Right atrium auricular region (tissue), 2 donors: ENCODE measurements at places on chromosomes 3 and 15. TPM values are rescaled to one million over a fixed set of nuclear protein-coding genes. Genes with fewer than 3 reads are reported as not detected.

Gene RBP2
- not detected for total RNA-seq

Gene MB21D2
- total RNA-seq, result 3.7 TPM

Gene C3orf52
- total RNA-seq, result 1.5 TPM

Gene ISL2
- total RNA-seq, result not detected

DNA sequence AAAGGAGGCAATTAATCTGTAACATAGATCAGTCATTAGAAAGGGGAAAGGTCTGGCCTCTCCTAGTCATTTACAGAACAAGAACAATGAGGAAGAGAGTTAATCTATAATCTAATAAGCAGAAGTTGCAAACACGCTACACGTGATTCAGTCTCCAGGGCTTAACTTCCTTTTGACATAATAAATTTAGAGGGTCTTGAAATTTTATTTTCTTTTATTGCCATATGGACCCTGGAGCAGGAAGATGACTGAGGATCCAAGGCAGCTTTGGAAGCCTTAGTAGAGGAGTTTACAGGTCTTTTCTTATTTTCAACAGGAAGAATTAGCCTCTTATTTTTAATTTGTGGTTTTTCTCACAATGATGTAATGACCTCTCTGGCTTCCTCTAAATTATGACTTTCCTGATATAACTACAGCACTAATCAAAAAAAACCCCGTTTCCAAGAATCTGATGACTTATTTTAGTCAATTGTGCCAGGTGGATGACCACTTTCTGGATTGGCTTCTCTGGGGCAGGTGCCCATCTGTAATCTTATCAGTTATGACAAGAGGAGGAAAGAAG lies 32.2 kb downstream of the ADGRG7 start:
- no peak overlapping the region for H3K27ac ChIP-seq
- no peaks in the 10 kb centered on the region for H3K27me3 ChIP-seq
- DNase-seq, result no peak
- no peaks in the 10 kb centered on the region for H3K36me3 ChIP-seq
- H3K4me3 ChIP-seq, result no peak overlapping the region

DNA sequence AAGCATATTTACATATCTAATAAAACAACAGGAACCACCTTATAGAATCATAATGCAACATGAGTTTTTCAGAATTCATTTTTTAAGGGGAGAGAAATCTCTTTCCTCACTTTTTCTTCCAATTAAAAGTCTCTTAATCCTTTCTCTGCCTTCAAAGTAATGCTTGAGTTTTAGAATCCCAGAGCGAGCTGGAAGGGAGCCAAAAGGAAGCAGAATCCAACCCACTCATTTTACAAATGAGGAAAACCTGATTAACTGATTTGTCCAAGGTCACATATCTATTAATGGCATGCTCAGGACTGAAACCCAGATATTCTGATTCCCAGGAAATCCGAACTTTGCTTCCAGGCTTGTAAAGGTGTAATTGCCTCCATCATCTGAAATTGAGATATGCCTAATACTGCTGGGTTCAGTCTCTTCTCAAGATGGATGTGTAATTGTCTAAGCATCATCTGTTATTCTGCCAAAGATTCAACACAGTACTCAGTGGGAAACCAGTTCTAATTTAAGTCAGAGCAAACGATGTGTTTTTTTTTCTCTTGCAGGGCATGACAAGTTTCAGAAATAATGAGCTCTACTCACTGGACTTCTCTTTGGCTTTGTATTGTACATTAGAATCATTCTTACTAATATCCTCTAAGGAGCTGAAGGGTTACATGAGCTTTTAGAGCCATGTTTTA lies 481.4 kb upstream of the CFAP20DC start:
- H3K27ac ChIP-seq, result no peak overlapping the region
- H3K4me1 ChIP-seq, result peaks cover 1% of the 10 kb centered on the region
- H3K36me3 ChIP-seq, result no peaks in the 10 kb centered on the region
- H3K4me3 ChIP-seq, result no peak overlapping the region
- no peak for DNase-seq

- H3K27me3 ChIP-seq, result no peaks in the 10 kb centered on the region
- no peak overlapping the region for H3K27ac ChIP-seq
- H3K4me3 ChIP-seq, result no peak overlapping the region
- H3K36me3 ChIP-seq, result no peaks in the 10 kb centered on the region
Observed at GRCh38 chr3:135138776-135139175, 343.7 kb downstream of the EPHB1 start.

- no peaks in the 10 kb centered on the region for H3K27me3 ChIP-seq
- peak; percentile 76 for DNase-seq
- no peak overlapping the region for H3K4me3 ChIP-seq
- no peak overlapping the region for H3K27ac ChIP-seq
Observed at GRCh38 chr15:55108858-55109518, 87.8 kb downstream of the RSL24D1 start.

DNA sequence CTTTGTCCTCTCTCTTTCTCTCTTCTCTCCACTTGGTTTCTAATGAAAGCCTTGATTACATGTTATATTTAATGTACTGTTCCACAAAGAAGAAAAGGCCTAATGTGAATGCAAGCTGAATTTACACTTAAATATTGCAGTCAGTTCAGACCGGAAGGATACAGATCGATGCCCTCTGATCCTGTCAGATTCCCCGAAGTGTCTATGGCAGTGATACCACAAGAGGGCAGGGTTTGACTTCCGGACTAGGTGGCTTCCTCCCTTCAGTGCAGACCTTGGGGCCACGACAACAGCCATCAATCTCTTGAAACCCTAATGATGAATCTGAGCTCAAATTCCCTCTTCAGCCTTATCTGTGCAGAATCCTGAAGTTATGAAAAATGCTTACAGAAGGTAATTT lies 29.5 kb downstream of the AGTR1 start:
- no peaks in the 10 kb centered on the region for H3K27me3 ChIP-seq
- H3K4me1 ChIP-seq, result no peaks in the 10 kb centered on the region
- DNase-seq, result no peak
- no peak overlapping the region for H3K4me3 ChIP-seq
- no peaks in the 10 kb centered on the region for H3K36me3 ChIP-seq
- no peak overlapping the region for H3K27ac ChIP-seq

DNA sequence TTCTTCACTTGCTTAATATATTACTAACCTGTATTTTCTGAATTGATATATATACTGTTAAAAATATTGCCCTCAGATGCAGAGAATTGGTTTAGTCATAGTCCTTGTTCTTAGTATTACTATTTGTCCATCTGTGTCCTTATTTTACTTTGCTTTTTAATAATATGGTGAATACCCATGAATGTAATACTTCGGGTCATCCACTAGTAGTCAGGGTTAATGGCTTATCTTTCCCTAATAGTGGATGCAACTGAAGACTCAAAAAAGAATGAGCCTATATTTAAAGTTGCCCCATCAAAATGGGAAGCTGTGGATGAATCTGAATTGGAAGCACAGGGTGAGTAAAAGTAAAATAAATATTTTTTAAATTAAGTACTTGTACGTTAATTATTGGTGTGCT lies 36.5 kb downstream of the U2SURP start:
- no peak overlapping the region for H3K4me3 ChIP-seq
- peaks cover 39% of the 10 kb centered on the region for H3K36me3 ChIP-seq
- no peaks in the 10 kb centered on the region for H3K27me3 ChIP-seq

DNA sequence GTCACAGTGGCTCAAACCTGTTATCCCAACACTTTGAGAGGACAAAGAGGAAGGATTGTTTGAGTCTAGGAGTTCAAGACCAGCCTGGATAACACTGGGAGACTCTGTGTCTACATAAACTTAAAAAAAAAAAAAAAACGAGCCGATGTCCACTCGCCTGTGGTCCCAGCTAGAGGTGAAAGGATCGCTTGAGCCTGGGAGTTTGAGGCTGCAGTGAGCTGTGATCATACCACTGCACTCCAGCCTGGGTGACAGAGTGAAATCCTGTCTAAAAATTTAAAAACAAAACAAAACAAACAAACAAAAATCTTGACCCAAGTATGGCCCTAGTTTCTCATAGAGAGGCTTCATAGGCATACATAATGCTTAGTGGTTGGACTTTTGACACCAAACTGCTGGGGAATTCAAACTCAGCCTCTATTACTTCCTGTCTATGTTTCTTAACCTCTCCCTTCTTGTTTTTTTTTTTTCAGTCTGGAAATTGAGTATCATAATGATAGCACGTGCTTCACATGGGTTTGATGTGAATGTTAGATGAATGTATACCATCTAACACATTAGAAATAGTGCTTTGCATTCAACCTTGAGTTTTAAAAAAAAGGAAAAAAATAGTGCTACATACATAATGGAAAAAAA lies 46.4 kb upstream of the CAPN7 start:
- no peak overlapping the region for H3K27ac ChIP-seq
- no peak overlapping the region for H3K4me3 ChIP-seq
- no peaks in the 10 kb centered on the region for H3K4me1 ChIP-seq
- H3K27me3 ChIP-seq, result no peaks in the 10 kb centered on the region

DNA sequence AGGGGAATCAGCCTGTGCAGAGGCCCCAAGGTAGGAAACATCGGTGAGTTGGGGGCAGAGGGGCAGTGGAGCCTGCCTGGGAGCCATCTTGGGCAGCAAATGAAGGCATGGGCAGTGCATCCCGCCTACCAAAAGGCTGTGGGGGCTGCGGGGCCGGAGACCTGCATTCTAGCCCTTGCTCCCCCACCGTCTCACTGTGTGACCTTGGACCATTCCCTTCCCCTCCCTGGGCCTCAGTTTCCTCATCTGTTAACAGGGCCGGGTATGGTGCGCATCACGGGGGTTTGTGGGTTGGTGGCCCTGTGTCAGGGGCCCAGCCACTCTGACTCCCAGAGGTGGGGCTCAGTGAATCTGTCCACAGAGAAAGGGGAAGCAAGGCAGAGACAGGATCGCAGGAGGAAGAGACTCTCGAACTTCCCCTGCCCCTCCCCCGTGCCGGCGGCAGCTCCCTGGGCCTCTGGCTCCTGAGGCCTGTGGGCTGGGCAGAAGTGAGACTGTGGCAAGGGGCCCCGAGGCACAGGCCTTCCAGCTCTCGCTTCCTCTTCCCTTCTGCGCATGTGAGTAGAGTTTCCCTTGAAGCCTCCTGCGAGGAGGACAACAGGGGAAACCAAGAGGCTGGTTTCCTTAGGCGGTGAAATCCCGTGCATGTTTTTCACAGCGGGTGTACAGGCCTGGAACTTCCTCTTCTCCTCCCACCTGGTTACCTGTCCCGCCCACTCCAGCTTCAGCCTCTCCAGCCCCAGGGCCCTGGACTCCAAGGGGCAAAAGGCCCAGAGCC lies 42.9 kb downstream of the IDH2 start:
- no peak for DNase-seq
- H3K27me3 ChIP-seq, result no peaks in the 10 kb centered on the region
- peak overlapping the region; percentile 17 for H3K27ac ChIP-seq
- H3K4me1 ChIP-seq, result no peaks in the 10 kb centered on the region
- no peaks in the 10 kb centered on the region for H3K36me3 ChIP-seq

DNA sequence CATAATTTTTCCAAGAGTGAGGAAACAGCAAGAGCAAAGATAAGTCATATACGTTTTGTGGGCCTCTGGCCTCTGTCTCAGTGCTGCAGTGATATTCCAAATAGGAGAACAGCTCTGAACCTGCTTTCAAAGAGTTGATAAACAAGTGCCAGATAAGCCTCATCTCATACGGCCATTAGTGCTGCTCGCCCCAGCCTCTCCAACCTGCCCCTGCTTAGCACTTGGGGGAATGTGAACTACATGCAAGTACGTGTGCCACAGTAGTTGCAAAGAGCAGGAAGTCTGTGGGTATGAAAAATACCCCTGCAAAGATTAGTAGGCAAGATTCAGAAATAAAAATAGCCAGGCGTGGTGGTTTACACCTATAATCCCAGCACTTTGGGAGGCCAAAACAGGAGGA lies 14.0 kb downstream of the DAPK2 start:
- peak overlapping the region; percentile 65 for H3K27ac ChIP-seq
- DNase-seq, result no peak
- H3K27me3 ChIP-seq, result no peaks in the 10 kb centered on the region
- peaks cover 54% of the 10 kb centered on the region for H3K4me1 ChIP-seq

DNA sequence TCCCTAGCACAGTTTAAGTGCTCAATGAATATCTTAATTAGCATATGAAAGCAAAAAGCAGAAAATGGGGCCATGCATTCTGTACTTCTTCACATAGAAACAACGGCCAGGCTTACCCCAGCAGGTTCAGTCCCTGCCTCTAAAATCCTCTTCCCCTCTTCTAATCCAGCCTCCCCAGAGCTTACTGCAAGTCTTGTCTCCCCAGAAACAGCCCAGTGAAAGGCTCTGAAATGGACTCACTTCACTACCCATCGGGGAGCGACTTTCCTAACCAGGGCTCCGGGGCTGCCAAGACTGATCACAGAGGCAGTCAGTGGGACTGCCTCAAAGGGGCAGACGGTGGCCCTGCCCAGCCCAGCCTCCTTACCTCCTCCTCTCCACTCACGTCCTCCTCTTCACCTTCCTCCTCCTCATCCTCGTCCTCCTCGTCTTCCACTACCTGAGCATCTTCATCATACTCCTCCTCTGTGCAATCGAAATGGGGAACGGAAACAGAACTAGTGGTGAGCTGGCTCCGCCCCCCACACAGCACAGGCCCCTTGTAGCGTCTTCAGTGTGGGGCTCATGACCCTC lies 38.0 kb downstream of the ANP32A start:
- H3K27me3 ChIP-seq, result no peaks in the 10 kb centered on the region
- no peak overlapping the region for H3K4me3 ChIP-seq
- no peak for DNase-seq
- peaks cover 22% of the 10 kb centered on the region for H3K4me1 ChIP-seq

GRCh38 chr3:72995337-72995736 lies 1.3 kb upstream of the PPP4R2 start:
- no peak for DNase-seq
- H3K36me3 ChIP-seq, result peaks cover 4% of the 10 kb centered on the region
- H3K4me1 ChIP-seq, result peaks cover 39% of the 10 kb centered on the region
- H3K27me3 ChIP-seq, result no peaks in the 10 kb centered on the region

- H3K27ac ChIP-seq, result peak overlapping the region; percentile 93
- H3K4me1 ChIP-seq, result no peaks in the 10 kb centered on the region
- no peak for DNase-seq
- H3K27me3 ChIP-seq, result no peaks in the 10 kb centered on the region
- H3K36me3 ChIP-seq, result no peaks in the 10 kb centered on the region
- peak overlapping the region; percentile 77 for H3K4me3 ChIP-seq
Observed at GRCh38 chr3:195270079-195270816, 711 bp downstream of the XXYLT1 start.

- no peaks in the 10 kb centered on the region for H3K4me1 ChIP-seq
- no peaks in the 10 kb centered on the region for H3K36me3 ChIP-seq
- peak overlapping the region; percentile 4 for H3K27ac ChIP-seq
Observed at GRCh38 chr15:68303560-68304436, 26.3 kb downstream of the FEM1B start.

- H3K27me3 ChIP-seq, result no peaks in the 10 kb centered on the region
- no peak for DNase-seq
- H3K4me3 ChIP-seq, result no peak overlapping the region
- H3K36me3 ChIP-seq, result peaks cover 59% of the 10 kb centered on the region
Observed at GRCh38 chr3:120440001-120440703, 10.6 kb downstream of the FSTL1 start.

GRCh38 chr15:85633859-85634258 lies 160.9 kb downstream of the KLHL25 start:
- DNase-seq, result no peak
- peaks cover 3% of the 10 kb centered on the region for H3K36me3 ChIP-seq
- no peak overlapping the region for H3K27ac ChIP-seq
- peaks cover 39% of the 10 kb centered on the region for H3K4me1 ChIP-seq

- peaks cover 9% of the 10 kb centered on the region for H3K36me3 ChIP-seq
- no peaks in the 10 kb centered on the region for H3K27me3 ChIP-seq
- H3K4me1 ChIP-seq, result no peaks in the 10 kb centered on the region
- no peak overlapping the region for H3K4me3 ChIP-seq
Observed at GRCh38 chr3:15297608-15298350, 34.6 kb downstream of the SH3BP5 start.
